ENCODE measurements at places on chromosomes 3 and 15.
A peak's percentile ranks its signal among the peaks of the same experiment; 100 is the strongest.

GRCh38 chr3:115217292-115217677 is 70.2 kb upstream of the ZBTB20 start:
- no peak for DNase-seq

- DNase-seq = no peak
These were observed 57.1 kb downstream of the CCDC33 start for GRCh38 chr15:74293021-74293810.

- no peak for DNase-seq
These were observed 9.3 kb downstream of the IRAK2 start for GRCh38 chr3:10173926-10174435.

DNA sequence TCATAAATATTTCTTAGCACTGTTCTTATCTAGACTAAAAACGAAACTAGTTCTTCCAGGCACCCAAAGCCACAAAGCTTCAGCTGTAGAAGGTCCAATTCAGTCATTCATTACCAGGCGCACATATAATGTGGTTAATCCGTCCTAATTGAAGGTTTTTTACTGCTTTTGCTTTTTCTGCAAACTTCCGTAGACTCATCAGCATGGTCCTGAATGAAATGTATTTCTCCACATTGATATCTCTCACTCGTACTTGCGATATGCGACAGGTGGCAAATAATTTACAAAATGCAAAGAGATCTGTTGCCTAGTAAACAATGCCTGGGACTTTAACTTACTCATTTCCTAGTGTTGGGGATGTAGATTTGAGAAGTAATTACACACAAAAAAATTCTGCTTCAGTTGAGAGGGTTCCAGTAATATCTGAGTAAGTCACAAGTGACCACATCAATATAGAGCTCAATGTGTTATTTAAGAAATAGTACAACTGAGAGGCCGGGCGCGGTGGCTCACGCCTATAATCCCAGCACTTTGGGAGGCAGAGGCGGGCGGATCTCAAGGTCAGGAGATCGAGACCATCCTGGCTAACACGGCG is 75.0 kb upstream of the MBNL1 start:
- no peak for DNase-seq

DNA sequence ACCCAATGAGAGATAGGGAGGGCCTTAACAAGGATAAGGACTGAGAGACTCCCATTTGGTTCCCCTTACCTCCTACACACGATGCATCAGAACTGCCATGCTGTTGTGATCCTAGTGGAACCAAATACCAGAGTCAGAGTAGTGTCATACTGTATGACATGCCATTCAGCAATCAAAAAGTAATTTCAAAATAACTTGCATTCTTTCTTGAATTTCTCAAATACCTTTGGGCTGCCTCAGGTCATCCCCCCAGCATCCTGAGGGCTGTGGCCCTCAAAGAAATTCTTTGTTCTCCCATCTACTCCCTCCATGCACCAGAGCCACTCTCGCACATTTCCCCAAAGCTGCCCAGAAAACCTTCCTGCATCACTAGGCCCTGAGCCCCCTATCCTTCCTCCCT is 68.9 kb upstream of the PPP2R3A start:
- DNase-seq = no peak

DNA sequence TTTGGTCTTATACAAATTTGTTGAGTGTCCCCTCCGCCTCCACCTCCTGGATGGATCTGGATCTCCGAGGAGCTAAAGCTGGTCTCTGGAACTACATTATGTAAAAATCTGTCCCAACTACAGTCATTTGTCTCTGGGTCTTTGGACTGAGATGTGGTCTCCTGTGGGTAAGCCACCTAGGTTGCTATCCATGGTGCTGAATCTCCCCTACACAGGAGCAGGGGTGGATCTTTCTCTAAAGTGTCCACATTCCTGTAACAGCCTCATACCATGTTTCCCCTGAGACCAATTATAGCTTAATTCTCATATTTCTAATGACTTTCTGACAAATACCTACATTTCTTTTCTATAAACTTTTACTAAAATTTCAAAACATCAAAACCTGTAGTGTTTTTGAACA is 625.8 kb downstream of the TAFA4 start:
- peak; percentile 7 for DNase-seq

DNA sequence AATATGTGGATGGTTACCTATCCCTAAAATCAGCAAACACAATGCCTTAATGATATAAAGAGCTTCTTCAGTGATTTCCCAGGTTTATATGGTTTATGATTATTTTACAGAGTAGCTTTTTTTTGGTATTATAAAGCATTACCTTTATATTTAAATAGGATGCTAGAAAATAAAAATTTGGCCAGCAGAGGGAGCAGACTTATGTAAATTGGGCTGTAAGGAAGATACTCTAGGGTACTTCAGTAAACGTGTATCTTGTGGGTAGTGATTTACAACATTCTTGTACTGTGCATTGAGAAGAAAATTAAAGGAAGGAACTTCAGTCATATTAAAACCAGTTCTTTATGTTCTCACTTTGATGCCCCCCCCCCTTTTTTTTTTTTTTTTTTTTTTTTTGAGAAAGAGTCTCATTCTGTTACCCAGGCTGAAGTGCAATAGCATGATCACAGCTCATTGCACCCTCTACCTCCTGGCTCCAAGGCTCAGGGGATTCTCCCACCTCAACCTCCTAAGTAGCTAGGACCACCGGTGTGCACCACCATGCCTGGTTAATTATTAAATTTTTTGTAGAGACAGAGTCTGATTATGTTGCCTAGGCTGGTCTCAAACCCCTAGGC is 167.9 kb downstream of the BBX start:
- peak; percentile 70 for DNase-seq

- DNase-seq = no peak
These were observed 49.9 kb downstream of the P3H2 start for GRCh38 chr3:190070622-190071347.

GRCh38 chr15:60858511-60859070 is 370.5 kb downstream of the RORA start:
- no peak for DNase-seq

- no peak for DNase-seq
These were observed 20.3 kb upstream of the HDAC11 start for GRCh38 chr3:13459605-13460340.

DNA sequence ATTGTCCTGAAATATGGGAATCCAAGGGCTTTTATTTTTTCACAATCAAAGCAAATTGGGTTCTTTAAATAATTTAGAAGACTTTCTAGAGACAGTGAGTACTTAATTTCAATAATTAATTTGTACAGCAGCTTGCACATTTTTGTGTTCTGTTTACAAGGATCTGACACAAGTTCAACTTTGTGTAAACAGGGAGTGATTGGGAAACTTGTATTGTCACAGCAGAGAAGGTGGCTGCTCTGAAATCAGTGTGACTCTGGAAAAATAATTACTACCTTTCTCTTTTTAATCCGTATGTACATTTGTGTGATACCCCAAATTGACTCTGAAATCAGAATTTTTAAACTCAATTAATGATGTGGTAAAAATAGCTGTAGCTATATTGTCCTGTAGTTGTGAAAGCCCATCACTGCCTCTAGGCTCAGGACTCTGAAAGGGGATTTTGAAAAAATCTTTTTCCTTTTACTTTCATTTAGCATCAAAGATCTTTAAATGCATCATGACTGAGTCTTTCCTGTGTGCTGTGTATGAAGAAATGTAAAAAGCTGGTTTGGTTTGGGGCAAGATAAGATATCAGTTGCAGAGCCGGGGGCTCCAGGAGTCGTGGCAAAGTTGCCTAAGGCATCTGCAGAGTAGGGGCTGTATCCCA is 45.1 kb downstream of the MFSD1 start:
- no peak for DNase-seq

GRCh38 chr3:109339714-109340648 is 2.6 kb upstream of the DPPA4 start:
- DNase-seq = no peak

DNA sequence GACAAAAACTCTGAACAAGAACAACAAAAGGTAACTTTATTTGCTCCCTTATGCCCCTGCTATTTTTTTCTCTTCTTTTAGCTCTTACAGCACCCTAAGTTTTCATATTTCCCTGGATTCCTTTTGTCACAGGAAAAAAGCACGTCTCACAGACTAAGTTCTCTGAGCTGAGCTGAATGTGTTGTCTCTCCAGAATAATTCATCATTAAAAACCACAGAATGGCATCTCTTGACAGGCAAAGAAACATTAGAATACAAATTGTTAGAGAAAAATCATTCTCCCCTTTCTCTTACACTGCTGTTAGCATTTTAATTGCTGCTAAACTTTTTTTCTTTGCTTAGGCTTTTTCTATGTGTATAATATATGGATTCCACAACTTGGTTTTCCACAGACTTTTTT is 48.7 kb upstream of the SECISBP2L start:
- no peak for DNase-seq

- DNase-seq = peak; percentile 48
These were observed 4.8 kb downstream of the IDH2 start for GRCh38 chr15:90097475-90097874.

- no peak for DNase-seq
These were observed 76.7 kb upstream of the P3H2 start for GRCh38 chr3:190197346-190197763.

- DNase-seq = no peak
These were observed 123.5 kb upstream of the TBL1XR1 start for GRCh38 chr3:177320765-177321247.

- no peak for DNase-seq
These were observed 12.0 kb upstream of the C3orf80 start for GRCh38 chr3:160213191-160213590.

- DNase-seq = no peak
These were observed 135.7 kb upstream of the RAD18 start for GRCh38 chr3:9098716-9099675.

DNA sequence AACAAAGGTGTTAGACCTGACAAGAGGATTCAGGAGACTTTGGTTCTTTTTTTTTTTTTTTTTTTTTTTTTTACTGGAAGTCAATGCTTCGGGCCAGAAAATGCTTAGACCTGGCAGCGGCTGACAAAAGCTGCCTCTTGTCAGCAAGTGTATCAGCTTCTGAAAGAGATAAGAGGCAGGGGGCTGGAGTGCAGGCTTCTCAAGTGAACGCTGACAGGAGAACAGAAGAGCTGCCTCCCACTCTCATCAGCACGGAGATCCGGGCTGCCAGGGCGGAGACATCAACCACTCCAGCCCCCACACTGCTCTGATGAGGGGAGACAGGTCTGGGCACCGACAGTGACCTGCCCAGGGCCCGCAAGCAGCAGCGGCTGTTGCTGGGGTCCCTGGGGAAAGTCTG is 9.4 kb upstream of the SCN5A start:
- DNase-seq = no peak

- no peak for DNase-seq
These were observed 555.7 kb downstream of the MAGI1 start for GRCh38 chr3:65483011-65483410.

GRCh38 chr15:101045236-101045646 is 126.1 kb downstream of the LRRK1 start:
- no peak for DNase-seq

DNA sequence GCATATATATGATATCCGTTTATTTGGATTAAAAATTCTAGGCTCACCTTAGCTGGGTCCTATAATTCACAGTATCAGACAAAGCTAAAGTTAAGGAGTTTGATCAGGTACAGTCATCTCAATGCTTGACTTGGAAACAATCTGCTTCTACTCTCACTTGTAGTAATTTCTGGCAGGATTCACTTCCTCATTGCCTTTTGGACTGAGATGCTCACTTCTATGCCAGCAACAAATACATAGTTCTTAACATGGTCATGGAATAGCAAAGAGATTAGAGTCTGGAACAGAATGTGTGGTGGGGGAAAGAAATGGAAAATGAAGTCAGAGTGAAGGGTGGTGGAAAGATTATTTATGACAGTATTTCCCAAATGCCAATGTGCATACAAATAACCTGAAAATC is 693.6 kb downstream of the CADM2 start:
- DNase-seq = no peak

GRCh38 chr15:86647810-86648440 is 568.3 kb downstream of the AGBL1 start:
- DNase-seq = no peak

- DNase-seq = no peak
These were observed 13.0 kb downstream of the ZBED2 start for GRCh38 chr3:111582120-111582474.

DNA sequence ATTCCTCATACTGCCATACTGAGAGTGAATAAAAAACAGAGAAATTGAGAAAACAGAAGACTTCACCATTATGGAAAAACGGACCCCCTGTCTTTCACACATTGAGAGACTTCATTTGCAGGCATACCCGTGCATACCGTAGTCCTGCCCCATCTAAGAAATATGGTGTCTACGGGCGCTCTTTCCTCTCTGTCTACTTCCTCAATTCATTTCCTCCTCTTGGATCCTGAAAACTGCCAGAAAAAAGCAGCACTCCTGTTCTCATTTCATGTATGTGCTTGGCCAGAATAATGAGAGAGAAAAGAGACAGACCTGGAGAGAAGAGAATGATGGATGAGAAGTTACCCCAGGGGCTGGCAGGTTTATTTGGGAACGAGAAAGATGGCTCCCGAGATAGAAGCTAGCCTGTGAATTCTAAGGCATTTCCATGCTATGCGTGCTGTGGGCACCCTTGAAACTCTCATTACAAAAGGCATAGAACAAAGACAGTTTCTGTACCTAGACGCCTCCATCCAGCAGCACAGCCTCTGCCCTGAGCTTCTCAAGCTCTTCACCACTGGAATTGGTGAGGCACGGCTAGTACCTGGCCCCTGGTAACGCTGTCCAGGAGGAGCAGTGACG is 62.5 kb upstream of the EPHB3 start:
- DNase-seq = no peak

- no peak for DNase-seq
These were observed 9.7 kb downstream of the COL8A1 start for GRCh38 chr3:99648101-99648500.

- no peak for DNase-seq
These were observed 348.6 kb downstream of the ZBBX start for GRCh38 chr3:167031364-167032049.

GRCh38 chr3:124722589-124722988 is 7.7 kb upstream of the UMPS start:
- no peak for DNase-seq

GRCh38 chr15:65761210-65761926 is 30.7 kb downstream of the DENND4A start:
- DNase-seq = no peak

DNA sequence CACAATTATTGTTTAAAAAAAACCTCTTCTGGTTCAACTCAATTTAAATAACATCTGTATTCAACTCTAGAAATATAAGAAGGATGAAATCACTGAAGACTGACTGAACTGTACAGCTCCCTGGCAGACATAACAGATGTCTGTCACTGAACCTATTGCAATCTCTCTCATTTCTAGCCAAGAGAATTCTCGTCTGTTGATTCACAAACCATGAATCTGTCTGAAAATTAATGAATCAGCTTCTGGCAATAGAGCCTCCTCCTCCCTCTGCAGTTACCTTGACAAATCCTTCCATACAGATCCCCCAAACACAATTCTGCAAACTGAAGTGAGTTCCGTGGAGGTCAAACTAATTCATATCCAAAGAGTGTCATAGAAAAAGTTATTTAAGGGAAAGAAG is 561.4 kb downstream of the PYDC2 start:
- DNase-seq = no peak

- no peak for DNase-seq
These were observed 45.3 kb downstream of the CCDC33 start for GRCh38 chr15:74281147-74282133.
